NCI-H748 treated with DMSO at 0.1 percent for 48 hours (cell line): ENCODE measurements at places on chromosomes 4 and X.

GRCh38 chr4:153485860-153486259, 19.7 kb downstream of the TMEM131L start:
- no peak for DNase-seq

DNA sequence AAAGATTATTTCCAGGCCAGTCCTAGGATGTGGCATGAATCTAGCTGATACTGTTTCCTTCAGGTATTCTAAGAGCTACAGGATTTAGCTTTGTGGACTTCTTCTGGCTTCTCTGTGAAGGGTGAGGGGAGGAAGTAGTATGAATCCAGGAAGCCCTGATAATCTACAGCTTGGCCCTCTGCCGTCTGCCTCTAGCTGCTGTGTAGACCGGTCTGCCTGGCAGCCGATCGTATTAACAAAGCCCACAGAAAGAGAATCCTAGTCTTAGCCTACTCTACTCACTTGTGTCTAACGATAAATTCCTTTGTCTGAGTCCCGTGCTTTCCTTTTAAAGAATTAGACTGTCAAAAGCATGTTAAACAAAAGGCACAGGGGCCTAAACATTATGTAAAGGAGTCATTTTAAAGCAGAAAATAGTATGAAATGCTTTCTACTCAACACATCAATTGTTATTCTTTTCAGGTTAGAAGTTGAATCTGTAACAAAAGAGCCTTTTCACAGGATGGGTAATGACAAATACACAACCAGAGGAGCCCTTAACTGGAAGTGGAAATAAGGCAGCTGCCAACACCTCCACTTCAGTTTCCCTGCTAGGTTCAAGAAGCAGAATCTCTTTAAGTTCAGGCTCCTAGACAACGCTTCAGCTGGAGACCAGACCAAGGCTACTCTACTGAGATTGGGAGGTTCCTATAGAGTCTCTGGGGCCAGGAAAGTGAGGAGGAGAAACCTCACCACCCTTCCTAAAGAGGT, 48.9 kb upstream of the UCP1 start:
- DNase-seq = no peak

GRCh38 chr4:137681081-137681480, 148.8 kb upstream of the PCDH18 start:
- no peak for DNase-seq

DNA sequence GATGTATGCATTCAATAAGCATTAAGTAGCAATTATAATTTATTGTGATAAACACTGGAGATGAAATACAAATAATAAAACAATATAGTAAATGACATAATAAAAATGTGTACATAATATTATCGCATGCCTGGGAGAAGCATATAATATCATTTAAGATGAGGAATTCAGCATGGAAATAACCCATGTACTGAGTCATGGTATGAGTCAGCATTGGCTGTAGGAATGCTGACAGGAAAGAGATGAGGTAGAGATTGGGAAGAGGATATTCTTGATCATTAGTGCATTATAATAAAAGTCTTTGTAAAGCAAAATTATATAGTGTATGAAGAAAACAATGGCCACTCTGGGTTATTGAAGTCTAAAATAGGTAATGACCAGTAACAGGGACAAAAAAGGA, 82.8 kb downstream of the MAGEB10 start:
- no peak for DNase-seq

DNA sequence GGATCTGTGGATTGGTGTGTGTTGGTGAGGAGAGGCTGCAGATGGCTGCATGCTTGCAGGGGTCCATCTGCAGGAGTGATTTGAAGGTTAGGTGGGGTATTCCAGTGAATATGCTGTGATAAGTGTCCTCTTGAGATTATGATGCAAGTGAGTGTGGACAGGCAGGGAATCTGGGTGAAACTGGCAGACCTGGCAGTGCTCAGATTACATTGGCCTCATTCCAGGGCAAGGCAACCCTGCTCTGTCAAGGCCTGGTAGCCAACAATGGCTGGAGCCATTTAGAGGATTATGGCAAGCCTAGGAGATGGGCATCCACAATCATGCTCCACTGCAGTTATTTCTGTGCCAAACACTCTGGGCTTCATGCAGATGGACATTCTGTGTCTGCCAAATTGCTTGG, 113.9 kb downstream of the RTL3 start:
- no peak for DNase-seq

- DNase-seq = peak; percentile 19
These were observed 9.9 kb upstream of the ANAPC4 start for GRCh38 chr4:25367004-25367621.

- no peak for DNase-seq
These were observed 423.5 kb upstream of the CTSO start for GRCh38 chr4:156377036-156377710.

DNA sequence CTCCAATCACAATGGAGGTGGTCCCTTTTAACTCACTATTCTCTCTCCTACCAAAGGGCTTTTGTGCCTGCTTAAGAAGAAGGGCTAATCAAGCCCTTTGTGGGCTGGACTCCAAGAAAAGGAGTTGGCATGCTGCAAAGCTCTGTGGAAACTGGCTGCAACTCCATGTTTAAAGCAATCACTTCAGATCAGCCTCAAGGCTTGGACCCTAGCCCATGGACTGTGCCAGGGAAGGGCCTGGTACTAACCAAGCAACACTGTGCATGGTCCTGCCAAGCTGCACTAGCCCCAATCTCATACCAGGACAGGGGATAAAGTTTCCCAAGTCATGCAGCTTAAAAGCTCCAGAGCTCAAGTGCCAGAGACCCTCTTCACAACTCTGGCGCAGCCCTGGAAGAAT, 86.7 kb downstream of the ATP8A1 start:
- no peak for DNase-seq

DNA sequence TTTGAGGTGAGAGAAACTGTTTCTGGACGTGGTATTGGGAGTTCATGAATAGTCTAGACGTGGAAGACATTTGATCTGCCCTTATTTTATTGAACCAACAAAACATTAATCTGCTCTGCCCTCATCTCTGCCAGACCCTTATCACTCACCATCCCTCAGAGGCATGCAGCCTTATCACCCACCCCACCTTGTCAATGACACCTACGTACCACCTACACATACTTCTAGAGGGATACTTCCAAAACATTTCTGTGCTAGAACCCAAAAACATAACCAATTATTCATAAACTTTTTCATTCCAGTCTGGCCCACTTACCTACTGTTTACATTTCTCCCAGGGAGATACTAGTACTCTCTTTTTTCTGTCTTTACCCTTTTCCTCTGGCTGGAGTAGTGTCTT, 105.2 kb downstream of the RS1 start:
- no peak for DNase-seq

DNA sequence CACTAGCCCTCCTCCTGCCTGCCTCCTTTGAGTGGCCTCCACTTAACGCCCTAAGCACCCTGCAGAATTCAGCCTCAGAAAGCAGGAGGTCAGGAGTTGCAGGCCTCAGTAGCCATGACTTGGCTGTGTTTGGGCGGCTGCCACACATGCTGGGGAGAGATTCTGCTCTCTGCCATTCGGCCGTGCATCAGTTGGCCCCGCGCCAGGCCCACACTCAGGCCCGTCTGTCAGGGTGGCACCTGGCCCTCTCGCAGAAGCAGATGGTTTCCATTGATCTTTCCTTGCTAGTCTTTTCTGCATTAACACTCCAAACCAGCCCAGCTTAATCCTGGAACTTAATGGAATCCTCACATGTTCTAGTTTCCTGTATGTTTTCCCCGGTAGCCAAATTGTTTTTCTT, 30.7 kb upstream of the ATP6AP2 start:
- DNase-seq = peak; percentile 41

DNA sequence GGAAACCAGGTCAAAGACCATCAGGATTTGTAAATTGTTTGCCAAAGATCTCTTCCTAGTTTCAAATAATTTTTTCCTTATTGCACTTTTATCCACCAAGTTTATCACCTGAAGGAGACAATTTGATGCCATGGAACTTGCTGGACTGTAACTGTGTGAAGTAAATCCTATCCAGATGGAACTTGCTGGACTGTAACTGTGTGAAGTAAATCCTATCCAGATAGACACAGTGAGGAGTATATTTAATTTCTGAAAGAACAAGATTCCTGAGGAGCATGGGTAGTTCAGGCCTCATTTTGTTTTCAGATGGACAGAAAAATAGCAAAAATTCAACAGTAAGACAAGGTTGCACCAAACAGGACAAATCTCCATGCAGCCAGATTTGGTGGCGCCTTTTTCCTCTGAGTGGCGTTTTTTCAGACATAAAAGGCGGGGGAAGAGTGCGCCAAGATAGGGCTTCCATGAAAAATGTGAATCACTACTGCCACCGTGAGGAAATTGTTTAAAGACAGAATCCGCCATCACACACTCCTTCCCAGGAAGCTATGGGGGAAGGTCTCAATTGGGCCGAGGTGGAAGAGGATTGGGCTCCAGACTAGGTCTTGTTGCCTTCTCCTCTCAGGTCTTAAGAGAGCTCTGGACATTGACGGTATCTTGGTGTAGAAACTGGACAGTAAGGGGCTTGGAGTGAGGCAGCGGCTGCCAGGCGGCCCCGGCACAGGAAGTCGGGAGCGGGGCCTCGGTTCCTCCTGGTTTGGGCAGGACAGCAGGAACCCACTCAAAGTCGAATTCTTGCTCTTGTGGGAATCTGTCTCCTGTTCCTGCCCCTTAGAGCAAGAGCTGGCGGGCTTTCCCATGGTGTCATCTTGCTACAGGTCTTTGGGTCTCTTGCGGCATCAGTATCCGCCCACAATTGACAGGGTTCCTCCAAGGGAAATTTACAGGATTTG, 234.7 kb downstream of the OR13H1 start:
- no peak for DNase-seq

- no peak for DNase-seq
These were observed 35.1 kb upstream of the CYP2U1 start for GRCh38 chr4:107896158-107896645.

DNA sequence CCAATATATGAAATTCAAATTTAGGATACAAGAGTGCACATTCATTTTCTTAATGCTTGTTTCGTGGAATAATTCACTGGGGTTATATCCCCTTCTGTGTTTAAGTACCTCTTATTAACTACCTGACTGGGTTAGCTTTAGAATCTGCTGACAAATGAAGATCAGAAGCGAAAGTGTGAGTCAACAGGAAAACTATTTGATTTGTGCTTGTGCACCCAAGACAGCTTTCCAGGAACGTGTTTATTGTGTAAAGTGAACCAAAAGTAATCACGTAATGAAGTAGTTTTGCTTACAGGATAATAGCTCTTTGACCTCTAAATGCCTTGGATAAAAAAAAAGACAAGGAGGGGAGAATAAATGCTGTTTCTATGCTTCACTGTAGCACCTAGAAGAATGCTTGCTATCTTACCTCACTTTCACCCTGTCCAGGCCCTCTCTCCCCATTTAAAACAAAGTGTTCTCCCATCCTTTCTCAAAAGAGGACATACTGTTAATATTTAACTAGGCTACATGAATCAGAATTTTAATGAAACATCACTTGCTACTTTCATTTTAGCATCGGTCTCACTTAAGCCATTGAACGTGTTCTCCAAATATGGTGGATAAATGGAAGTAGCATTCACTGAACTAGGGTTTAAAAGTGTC, 141.9 kb downstream of the THOC2 start:
- no peak for DNase-seq

- no peak for DNase-seq
These were observed 39.7 kb upstream of the CXorf51A start for GRCh38 chrX:146854281-146854680.

DNA sequence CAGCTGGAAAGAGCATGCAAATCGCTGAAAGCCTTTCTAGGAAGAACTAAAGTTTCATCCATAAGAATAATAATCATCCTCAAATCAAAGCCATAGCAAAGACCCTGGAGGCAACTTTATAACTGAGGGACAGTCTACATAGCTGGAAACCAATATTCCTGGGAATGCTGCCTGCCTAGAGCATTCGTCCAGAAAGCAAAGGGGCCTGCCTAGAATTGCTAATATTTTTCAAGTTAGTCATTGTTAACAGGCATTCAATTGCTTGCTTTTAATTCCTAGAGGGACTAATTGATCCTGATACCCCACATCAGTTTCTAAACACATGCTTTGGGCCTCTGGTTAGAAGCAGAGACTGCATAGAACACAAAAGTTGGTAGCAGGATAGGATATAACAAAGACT, 4.2 kb upstream of the PPARGC1A start:
- DNase-seq = no peak

DNA sequence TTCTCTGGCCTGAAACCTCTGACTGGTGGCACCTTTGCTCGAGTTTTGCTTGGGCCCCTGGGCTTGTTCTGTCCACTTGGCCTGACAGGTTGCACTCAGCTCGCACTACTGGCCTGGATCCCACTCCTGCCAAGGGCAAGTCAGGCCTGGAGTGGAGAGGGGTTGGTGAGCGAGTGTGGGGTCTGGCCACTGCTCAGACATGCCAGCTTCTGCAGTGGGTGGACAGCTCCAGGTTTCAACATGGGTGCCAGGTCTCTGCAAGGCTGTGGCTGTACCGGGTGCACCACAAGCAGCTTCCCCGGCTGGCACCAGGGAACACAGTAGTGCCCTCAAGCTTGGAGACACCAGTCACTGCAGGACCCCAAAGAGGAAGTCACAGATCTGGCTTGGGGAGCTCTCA, 91.6 kb upstream of the CXorf51A start:
- no peak for DNase-seq

DNA sequence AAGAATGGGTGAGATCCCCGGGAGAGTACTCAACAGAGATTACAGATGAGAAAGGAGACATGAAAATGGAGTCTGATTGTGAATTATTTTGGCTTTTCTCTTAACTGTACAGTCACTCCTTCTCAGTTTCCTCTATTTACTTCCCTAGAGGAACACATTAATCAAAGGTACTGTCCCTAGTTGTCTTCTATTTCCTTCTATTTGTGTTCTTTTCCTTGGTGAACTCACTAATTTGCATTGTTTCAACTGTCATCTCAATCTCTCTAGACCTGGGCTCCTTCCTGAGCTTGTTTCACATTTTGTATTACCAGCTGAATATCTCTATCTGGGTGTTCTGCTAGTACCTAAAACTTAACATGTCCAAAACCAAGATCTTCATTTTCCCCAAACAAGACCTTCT, 59.8 kb downstream of the ABCB7 start:
- no peak for DNase-seq

DNA sequence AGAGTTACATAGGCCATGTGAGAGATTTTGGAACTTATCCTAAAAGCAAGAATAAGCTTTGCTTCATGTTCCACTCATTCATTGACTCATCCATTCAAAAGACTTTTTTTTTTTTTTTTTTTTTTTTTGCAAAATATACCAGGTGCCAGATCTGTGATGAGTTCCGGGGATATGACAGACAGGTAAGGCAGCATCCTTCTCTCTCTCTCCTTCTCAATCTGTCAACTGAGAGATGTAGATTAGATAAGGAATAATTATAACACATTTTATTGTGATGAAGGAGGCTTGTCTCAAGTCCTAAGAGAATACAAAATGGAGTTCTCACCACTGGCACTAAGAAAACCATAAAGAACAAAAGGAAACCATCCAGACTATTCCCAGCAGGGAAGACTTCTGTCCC, 190.2 kb upstream of the CPEB2 start:
- DNase-seq = no peak

DNA sequence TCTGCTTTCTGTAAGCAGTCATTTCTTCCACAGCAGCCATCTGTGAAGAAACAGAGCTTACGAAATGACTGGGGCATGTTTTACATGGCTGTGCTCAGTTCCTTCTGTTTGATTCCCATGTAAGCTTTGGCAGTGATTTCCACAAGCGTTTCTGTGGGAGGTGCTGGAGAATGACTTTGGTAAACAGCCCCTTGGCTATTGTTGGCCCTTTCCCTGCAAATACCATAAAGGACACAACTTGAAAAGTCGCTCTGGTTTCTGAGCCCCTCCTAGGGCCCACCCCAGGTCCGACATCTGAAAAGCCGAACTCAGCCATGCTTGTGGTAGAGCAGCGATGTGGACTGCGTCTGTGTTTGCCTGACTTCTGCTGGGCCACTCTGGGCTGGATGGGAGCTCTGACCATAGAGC, 3.7 kb downstream of the LIMCH1 start:
- DNase-seq = no peak

GRCh38 chrX:53003111-53003510, 44.8 kb upstream of the FAM156A start:
- DNase-seq = no peak
